ENCODE measurements at places on chromosomes 12 and 14. TPM values are rescaled to one million over a fixed set of nuclear protein-coding genes. Genes with fewer than 3 reads are reported as not detected.

GLIPR1L2 gene
- 1.2 TPM for total RNA-seq

- H3K27ac ChIP-seq = no peak overlapping the region
- no peaks in the 10 kb centered on the region for H3K27me3 ChIP-seq
Observed at GRCh38 chr12:103827911-103828391, 13.1 kb downstream of the NT5DC3 start.

DNA sequence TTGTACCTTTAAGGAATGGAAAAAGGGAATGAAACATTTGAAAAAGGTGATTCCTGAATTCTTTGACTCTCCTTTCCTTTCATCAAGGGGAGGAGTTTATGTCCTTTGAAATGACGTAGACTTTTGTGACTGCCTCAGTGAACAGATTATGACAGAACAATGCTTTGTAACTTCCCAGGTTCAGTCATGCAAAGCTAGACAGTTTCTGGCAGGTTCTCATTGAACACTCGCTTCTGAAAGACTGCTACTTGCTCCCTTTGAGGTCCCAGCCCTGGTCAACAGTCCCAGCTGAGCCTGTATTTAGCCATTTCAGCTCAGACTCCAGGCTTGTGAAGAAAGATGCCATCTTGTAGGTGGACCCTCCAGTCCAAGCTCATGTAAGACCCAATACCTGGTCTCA, 1178.9 kb downstream of the BCL11B start:
- H3K4me3 ChIP-seq = no peak overlapping the region
- peaks cover 28% of the 10 kb centered on the region for H3K4me1 ChIP-seq
- no peak overlapping the region for H3K27ac ChIP-seq

GRCh38 chr14:85959063-85959462, 429.1 kb downstream of the FLRT2 start:
- no peak for DNase-seq
- H3K4me3 ChIP-seq = no peak overlapping the region
- no peak overlapping the region for H3K27ac ChIP-seq
- peaks cover 8% of the 10 kb centered on the region for H3K4me1 ChIP-seq
- H3K27me3 ChIP-seq = no peaks in the 10 kb centered on the region

DNA sequence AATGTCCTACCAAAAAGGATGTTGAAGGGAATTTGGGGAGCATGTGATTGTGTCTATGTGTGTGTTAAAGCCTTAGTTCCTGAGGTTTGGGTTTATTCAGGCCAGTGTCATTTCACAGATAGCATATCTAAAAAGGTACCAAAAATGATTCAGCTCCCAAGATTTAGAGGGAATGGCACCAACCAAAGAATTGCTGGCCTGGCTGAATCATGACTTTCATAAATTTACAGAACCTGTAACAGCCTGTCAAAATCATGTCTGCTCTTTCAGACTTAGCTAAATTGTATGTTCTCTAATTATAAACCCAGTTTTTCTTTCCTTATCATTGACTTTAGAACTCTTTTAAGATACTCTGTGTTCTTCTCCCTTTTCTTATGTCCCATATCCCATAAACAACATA, 231.5 kb downstream of the NUBPL start:
- H3K4me1 ChIP-seq = no peaks in the 10 kb centered on the region
- no peak overlapping the region for H3K27ac ChIP-seq
- no peak overlapping the region for H3K4me3 ChIP-seq

DNA sequence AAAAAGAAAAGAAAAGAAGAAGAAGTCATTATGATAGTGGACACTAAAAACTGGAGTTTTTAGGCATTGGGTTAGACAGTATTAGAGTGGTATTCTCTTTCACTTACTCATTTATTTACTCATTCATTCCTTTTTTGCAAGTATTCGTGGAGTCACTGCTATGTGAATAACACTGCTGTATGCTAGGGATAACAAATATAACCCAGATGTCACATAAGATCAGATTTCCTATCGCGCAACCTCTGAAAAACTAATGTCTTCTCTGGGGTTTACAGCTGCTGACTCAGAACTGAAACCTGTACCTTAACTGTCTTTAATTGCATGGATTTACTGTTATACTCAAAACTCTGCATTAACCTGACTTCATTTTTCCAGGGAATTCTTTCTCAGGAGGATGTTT, 353.7 kb downstream of the LRIG3 start:
- no peak overlapping the region for H3K4me3 ChIP-seq
- H3K27ac ChIP-seq = no peak overlapping the region
- no peaks in the 10 kb centered on the region for H3K4me1 ChIP-seq
- no peak for DNase-seq

DNA sequence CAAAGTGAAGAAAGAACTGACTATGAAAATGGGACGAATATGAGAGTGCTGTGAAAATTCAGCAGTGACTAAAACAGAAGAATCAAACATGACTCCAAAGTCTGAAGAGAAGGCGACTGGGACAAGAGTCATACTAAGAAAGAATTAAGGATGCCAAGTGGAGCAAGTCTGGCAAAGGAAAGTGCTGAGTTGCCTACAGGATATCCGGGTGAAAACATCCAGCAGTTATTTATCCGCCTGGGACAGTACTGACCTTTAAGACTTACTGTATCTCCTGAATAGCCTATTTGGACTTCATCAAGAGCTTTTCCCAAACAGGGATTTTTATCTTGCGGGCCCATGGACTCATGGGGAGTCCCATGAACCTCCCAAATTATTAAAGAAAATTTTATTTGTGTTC, 41.1 kb downstream of the KICS2 start:
- no peak for DNase-seq
- no peaks in the 10 kb centered on the region for H3K27me3 ChIP-seq
- no peak overlapping the region for H3K4me3 ChIP-seq
- H3K36me3 ChIP-seq = peaks cover 23% of the 10 kb centered on the region

- no peak overlapping the region for H3K27ac ChIP-seq
- no peak for DNase-seq
- peaks cover 67% of the 10 kb centered on the region for H3K4me1 ChIP-seq
- H3K4me3 ChIP-seq = peak overlapping the region; percentile 68
- peaks cover 38% of the 10 kb centered on the region for H3K27me3 ChIP-seq
Observed at GRCh38 chr12:57226588-57227314, 2.8 kb upstream of the SHMT2 start.

- no peak overlapping the region for H3K4me3 ChIP-seq
- H3K27me3 ChIP-seq = no peaks in the 10 kb centered on the region
- DNase-seq = no peak
- peaks cover 13% of the 10 kb centered on the region for H3K4me1 ChIP-seq
- peak overlapping the region; percentile 69 for H3K27ac ChIP-seq
Observed at GRCh38 chr14:61746881-61747280, 15.3 kb upstream of the SNAPC1 start.

GDF3 gene
- total RNA-seq = not detected

GRCh38 chr12:85369365-85370154, 89.5 kb downstream of the ALX1 start:
- no peaks in the 10 kb centered on the region for H3K4me1 ChIP-seq
- no peak overlapping the region for H3K4me3 ChIP-seq
- H3K27ac ChIP-seq = no peak overlapping the region
- DNase-seq = no peak
- no peaks in the 10 kb centered on the region for H3K27me3 ChIP-seq

DNA sequence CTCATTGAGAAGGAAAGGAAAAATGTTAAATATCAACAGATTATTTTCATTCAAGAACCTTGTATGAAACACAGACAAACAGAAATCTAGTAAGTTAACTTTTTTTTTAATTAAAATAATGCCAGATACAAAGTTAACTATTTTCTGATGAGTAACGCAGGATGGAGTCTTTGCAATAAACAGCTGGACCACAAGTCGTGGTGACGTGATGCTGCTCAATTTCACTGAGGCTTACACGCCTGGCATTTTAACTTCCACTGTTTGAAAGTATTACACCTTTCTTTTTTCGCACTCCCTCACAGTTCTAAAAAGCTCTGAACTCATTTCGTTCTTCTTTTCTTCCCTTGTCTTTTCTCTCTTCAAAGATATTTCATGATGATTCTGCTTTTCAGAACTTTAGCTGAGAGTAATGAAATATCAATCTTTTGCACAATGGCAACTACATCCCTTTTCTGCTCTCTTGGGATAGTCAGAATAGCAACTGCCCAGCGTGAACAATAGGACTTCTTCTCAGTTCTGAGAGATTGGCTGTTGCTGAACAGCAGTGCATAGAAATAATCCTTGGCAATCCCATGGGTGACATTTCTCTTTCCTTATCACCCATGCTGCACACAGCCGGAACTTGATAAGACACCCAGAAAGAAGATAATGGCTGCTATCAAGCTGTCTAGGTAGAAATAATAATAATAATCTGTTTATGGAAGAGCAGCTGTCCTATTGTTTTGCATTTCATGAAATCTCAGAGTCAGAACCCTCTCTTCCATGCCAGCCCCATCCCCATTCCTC, 160.5 kb downstream of the BTG1 start:
- no peak for DNase-seq
- peaks cover 67% of the 10 kb centered on the region for H3K4me1 ChIP-seq
- peak overlapping the region; percentile 67 for H3K4me3 ChIP-seq
- H3K27ac ChIP-seq = peak overlapping the region; percentile 76

DNA sequence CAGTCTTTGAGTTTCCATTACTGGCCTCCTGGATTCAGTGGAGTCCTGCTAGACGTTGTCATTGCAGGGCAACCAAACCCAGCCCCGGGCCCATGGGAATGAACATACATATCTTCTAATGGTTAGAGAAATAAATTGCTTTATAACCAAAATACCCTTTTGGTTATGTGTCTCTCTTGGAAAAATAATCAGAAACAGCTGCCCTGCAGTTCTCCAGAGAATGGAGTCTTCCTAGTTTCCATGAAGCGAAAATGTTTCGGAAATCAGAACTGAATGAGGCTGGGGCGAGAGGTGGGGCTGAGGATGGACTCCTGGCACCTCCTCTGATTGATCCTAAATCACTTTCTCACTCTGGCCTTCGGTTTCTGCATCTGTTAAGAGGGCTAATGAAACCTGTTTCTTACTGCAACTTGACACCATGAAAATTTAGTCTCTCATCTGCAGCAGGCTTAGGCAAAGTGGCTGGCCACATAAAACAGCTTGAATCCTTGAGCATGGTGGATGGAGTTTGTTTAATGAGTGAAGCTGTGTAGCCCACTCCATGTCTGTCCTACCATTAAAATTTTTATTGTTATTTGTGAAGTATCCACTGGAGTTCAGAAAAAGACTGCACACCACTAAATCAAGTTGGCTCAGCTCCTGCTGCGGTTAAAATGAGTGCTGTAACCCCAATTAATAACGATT, 198.9 kb downstream of the CACNA1C start:
- no peaks in the 10 kb centered on the region for H3K36me3 ChIP-seq
- no peaks in the 10 kb centered on the region for H3K27me3 ChIP-seq
- H3K4me3 ChIP-seq = no peak overlapping the region
- H3K4me1 ChIP-seq = no peaks in the 10 kb centered on the region
- H3K27ac ChIP-seq = no peak overlapping the region
- DNase-seq = no peak

KRT72 gene
- total RNA-seq = 11.6 TPM

AMIGO2 gene
- total RNA-seq = 28.3 TPM

Measured in naive thymus-derived CD8-positive, alpha-beta T cell (primary cell).